Cardiac septum (tissue), 1 donor: ENCODE measurements at places on chromosomes 3 and 15.

DNA sequence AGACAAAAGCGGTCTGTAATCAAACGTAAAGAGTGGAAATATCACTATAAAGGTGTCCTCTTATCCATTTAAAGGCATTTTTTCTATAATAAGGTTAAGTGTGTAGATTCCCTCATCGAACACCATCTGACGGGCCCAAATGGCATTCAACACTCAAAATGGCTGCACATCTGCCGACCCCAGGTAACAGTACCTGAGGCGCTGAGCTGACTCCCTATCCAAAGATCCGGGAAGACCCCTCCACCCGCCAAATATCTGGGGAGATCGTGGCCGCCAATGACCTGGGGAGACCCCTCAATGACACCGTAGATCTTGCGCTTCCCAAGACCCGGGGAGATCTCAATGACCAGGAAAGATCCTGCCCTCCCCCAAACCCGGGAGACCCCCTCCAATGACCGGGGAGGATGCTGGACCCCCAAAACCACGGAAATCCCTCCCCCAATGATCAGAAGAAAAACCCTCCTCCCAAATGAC is 476 bp downstream of the IP6K2 start:
- DNase-seq = no peak

DNA sequence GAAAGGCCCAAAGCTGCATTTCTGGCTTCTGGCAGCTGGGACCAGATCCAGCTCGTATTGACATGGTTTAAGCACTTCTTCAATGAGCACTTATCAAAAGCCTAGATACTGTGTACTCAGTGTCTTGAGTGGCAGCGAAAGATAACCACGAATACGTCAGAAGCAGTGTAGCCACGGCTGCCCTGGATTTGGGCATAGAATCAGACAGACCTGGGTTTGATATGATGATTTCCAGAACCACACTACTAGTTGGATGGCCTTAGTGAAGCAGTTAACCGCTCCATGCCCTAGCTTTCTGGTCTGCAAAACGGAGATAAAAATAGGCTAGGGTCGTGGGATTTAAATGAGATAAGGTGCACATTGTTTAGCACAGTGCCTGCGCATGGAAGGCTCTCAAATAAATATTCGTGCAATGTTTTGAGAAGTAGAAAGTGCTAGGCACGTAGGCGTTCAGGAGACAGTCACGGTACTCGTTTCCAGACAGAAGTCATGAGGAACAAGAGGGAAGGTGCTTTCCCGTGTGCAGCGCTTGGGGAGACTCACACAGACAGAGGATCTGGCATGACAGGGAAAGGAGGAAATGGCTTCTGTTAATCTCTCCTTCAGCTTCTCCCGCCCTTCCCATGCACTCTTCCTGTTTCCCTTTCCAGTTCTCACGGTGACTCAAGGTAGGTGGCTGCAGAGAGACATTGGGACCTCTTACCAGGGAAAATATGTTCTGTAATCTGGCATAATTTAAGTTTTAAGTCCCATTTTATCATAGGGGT is 70.3 kb downstream of the CCNL1 start:
- peak; percentile 77 for DNase-seq

DNA sequence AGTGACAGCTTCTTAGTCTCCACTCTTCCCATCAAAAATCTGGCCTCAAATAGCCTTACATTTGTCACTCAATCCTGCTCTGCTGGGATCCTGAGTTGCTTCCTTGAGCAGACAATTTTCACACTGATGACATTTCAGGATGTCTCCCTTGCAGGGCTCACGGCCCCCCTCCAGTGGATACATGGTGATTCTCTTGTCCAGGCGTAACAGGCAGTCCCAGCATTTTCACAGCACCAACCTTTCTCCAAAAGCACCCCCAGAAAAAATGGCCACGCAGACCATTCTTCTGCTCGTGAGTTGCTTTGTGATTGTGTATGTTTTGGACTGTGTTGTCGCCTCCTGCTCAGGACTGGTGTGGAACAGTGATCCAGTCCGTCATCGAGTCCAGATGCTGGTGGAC is 47.4 kb upstream of the WNT7A start:
- no peak for DNase-seq

DNA sequence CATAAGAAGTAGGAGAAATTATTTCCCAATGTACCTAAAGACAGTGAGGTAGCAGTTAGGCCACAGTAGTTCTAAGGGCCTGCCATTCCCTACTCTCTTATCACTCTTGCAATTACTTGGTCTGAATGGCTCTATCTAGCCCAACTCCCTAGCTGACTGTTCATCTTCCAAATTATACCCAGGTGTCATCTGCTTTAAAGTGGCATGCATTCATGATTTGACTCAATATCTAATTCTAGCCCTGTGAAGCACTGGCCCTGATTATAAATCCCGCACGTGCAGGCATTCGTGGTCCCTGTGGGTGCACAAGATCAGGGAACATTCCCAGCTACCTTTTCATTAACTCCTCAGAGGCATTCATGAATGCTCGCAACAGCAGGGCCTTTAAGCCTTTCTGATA is 43.1 kb upstream of the ZNF774 start:
- DNase-seq = no peak

DNA sequence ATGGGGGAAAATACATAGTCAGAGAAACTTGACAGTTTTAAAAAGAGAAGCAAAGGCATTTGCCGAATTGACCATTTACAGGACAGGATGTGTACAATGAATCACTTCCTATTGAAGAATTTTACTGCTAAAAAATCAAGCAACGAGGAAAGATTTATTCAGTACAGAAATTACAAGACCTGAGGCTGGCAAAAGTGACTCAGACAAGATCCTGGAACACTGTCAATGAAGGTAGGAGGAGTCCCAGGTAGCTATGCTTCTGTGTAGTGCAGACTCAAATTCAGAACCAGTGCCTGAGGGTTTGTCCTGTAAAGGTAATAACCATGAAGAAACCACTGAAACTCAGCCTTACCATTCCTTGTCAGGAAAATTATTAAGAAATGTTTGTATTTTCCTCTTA is 120.9 kb downstream of the ZMAT3 start:
- DNase-seq = no peak

DNA sequence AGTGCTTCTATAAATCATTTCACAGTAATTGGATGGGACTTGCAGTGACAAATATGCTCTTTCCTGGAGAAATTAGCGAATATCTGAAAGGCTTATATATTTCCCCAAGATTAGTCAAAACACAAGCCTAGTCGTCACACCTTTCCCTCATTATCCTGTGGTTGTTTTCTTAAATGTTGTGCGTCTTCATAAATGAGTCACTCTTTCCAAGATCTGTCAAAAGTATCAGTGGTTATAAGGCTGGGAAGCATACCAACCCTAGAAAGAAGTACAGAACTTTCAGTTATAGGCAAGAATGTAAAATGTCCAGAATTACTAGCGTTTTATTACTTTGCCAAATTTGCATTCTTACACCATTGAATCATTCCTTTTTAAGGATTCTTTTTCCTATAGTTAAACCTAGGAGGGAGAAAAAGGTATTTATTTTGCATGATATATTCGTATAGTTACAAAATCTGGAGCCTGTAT is 33.6 kb downstream of the TMEM212 start:
- no peak for DNase-seq

- DNase-seq = no peak
These were observed 88.7 kb downstream of the ARNT2 start for GRCh38 chr15:80492874-80493273.

DNA sequence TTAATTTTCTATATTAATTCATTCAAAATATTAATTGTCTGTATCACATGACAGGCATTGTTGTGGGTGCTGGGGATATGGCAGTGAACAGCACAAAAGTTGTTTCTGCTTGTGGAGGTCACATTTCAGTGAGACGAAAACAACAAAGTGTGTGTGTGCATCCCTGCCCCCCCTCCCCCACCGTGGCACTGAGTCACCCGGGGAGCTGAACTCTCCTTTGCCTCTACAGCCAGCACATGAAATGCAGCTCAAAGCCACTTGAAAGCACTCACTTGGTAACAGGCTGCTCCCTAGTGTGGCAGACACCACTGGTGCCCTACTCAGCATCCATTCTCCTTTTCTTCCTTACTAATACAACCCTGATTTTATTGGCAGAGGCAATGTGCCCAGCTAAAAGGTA is 16.9 kb upstream of the SCAMP5 start:
- DNase-seq = no peak

DNA sequence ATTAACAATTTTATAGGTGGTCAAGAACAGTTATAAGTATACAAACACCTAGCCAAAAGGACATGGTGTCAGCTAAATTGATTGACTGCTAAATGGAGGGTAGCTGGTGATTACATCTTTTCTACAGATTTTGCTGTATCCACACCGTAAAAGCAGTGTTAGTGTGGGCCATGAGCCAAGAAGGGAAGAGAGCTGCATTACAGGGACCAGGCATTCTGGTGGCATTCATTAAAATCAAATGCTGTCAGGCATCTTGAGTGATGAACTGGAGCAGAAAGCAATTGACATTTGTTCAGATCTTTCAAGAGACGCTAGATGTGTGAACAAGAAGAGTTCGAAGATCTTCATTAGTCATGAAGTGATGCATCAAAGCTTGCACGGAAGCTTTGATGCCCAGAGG is 177.9 kb downstream of the ARPP21 start:
- no peak for DNase-seq

DNA sequence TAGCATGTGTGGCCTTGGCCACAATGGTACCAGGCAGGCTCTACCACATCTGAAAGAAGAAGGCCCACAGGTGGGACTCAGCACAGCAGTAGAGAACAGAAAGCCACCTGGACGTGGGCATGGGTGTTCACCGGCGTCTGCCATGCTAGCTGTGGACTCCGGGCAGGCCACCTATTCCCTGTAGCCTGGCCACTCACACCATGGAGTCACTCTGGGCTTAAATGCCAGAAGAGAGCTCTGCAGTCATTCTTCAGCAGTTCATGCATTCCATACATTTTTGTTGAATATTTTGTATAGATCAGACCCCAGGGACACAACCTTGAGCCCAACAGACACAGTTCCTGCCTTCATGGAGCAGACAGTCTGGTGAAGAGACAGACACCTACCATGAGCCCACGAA is 138.6 kb downstream of the SRGAP3 start:
- no peak for DNase-seq

DNA sequence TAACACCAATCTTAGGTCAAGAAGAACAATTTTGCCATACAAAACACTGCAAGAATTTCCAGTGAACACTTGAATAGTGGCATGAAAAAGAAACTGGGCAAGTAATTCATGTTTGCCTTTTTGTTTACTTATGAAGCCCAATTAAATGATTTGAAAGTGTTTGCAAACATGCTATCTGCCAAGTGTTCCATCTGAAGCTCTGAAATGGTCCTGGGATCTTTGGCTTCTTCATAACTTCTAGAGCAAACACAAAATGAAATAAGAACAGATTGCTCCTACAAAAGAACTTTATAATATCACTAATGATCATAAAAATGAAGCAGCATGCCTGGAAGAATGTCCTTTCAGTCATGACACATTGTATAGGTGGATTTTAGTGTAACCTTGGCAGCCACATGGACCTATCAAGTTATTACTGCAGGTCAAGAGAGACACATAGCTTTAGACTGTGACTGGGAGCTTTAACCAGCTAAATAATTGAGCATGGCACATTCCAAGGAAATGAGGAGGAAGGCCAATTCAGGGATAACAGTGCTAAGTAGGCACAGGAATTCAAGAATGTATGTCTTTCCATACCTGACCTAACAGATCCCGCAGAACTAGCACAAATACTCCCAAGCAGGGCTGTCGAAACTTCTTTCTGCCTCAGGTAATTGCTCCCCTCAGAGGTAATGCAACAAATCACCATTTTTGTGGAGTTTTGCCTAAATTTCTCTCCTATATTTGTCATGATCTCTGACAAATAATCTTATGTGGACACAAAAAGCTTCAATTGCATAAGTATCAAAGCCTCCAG is 144.6 kb downstream of the DUT start:
- DNase-seq = no peak

DNA sequence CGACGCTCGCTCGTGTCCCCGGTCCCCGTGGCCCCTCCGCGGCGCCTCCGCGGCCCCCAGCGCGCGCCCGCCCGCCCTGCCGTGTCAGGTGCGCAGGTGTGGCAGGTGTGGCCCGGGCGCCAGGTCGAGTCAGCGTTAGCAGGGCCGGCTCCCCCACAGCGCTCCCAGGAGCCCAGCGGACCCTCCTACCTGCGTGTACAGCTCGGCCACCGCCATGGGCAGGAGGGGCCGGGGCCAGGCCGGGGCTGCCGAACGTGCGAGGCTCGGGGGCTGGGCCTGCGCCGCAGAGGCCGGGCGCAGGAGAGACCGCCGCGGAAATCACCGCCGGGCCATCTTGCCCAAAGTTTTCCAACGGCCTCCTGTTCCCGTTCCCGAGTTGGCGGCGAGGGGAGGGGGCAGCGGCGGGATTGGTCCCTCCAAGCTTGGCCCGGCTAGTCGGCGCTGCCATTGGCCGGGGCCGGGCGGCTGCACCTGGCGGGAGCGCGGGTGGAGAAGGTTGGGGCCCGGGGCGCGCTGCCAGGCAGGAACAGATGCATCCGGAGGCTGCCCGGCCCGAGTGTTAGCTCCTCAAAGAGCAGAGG is at the start of gene MYO5C:
Gene MYO5C, minus strand, starts transcription at position 384 of the 581 bp plus-strand sequence. Its CDS starts 168 bp downstream, at position 216.
- DNase-seq = peak; percentile 81

GRCh38 chr15:65494076-65494475 is 23.4 kb downstream of the DPP8 start:
- no peak for DNase-seq

GRCh38 chr3:71673486-71673885 is 51.7 kb downstream of the EIF4E3 start:
- DNase-seq = no peak

DNA sequence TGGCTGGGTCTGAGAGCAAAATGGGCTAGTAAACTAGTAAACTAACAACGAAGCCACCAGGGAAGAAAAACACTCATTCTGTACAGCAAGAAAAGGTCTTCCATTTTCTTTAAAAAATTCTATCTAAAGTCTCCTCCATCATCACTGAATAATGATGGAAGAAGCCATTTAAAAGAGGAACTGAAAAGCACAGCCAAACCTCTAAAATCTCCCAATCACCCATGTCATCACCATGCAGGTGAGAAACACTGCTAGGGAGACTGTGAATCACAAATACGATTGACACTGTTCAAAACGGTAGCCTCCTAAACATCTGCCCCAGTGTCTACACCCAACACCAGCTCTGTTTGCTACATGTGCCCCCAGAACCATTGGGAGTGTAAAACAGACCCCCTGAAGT is 140.4 kb downstream of the RORA start:
- no peak for DNase-seq
